ENCODE measurements at places on chromosomes 2 and 18. TPM values are rescaled to one million over a fixed set of nuclear protein-coding genes. Genes with fewer than 3 reads are reported as not detected.

- DNase-seq = no peak
Measured at GRCh38 chr2:27809761-27810241, 38.3 kb downstream of the MRPL33 start.

GRCh38 chr2:6353669-6354068, 512.0 kb downstream of the CMPK2 start:
- DNase-seq = no peak

DNA sequence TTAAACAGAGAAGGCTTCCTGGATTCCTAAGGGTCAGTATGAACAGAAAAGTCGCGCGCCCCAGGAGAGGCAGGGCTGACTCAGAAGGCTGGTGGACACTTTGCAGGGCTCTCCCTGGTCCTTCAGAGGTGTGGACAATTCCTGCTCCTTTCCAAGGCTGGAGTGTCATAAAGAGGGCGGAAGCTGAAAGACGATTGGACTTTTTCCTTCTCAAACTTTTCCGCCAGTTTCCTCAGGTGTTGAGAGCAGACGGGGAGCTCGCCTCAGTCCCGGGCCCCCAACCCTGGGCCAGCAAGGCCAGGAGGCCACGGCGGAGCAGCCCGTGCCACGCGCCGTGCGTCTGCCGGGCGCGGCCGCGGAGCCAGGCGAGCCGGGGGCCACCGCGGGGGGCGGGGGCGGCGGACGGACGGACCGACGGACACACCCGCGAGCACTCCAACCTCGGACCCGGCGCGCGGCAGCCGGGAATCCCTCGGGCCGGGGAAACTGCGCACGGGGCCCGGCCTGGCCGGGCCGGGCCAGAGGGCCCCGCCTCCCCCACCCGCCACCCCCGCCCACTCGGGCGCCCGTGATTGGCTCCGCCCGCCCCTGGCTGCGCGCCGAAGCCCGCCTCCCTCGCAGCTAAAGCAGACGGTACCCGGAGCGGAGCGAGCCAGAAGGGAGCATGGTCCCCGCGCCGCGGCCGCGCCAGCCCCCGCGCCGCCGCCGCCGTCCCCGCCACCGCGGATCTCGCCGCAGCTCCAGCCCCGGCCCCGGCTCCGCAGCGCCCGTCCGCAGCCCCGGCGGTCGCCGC, at the start of gene KLHL29:
Gene KLHL29, plus strand, starts transcription at position 629 of the 793 bp plus-strand sequence. CDS start 177,018 bp downstream, outside the sequence.
- peak; percentile 82 for DNase-seq

- DNase-seq = peak; percentile 56
Measured at GRCh38 chr2:72755647-72756423, 70.0 kb downstream of the EXOC6B start.

GRCh38 chr2:923832-924601, 26.6 kb upstream of the SNTG2 start:
- DNase-seq = no peak

DNA sequence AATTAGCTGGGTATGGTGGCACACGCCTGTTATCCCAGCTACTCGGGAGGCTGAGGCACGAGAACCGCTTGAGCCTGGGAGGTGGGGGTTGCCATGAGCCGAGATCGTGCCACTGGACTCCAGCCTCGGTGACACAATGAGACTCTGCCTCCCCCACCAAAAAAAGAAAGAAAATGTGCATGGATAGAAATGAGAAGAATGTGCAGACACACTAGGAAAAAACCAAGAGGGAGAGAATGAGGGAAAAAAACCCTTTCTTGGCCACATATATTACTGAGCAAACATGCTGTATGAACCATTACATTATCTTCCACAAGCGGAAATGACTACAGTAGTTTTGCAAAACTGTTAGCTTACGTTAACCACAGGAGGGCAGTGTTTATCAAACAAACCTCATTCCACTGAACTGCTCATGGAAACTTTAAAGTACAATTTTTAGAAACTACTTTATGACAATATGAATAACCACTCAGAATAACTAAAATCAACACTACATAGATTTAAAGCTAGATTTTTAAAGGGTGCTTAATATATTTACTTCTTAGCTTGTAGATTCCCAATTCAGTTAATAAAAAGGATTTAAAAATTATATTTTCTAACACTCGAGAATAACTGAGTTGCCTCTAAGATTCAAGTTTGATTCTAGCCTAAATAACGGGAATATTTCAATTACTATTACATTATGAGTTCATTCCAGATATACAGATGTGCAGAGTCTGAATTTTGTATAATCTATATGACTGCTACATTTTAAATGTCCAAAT, 26.4 kb downstream of the ASXL2 start:
- peak; percentile 60 for DNase-seq

DNA sequence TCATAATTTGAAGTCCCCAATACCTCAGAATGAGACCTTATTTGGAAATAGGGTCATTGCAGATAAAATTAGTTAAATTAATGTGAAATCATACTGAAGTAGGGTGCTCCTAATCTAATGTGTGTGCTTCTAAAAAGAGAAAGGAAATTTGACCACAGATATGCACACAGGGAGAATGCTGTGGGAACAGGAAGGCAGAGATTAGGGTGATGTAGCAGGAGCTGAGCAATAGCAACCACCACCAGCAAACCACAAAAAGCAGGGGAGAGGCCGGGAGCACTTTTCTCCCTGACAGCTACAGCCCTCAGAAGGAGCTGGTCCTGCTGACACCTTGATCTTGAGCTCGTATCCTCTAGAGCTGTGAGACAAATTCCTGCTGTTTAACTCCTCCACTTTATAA, 24.6 kb upstream of the SCG2 start:
- DNase-seq = no peak

GRCh38 chr2:158745866-158746382, 49.2 kb upstream of the DAPL1 start:
- DNase-seq = no peak

GRCh38 chr2:1916881-1917280, 172.6 kb upstream of the PXDN start:
- no peak for DNase-seq

DNA sequence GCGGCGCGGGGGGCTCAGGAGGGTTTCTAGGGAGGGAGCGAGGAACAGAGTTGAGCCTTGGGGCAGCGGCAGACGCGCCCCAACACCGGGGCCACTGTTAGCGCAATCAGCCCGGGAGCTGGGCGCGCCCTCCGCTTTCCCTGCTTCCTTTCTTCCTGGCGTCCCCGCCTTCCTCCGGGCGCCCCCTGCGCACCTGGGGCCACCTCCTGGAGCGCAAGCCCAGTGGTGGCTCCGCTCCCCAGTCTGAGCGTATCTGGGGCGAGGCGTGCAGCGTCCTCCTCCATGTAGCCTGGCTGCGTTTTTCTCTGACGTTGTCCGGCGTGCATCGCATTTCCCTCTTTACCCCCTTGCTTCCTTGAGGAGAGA, 5.2 kb downstream of the PROC start:
- no peak for DNase-seq

Gene CNNM4
- polyA plus RNA-seq = 38.2 TPM

Gene TMEM169
- 5.0 TPM for polyA plus RNA-seq

Gene AMMECR1L
- polyA plus RNA-seq = 14.8 TPM

Data from hindlimb muscle (tissue), 1 donor.